Stimulated activated CD8-positive, alpha-beta memory T cell treated with anti-CD3 and anti-CD28 coated beads, Interleukin-7, amount 100 ng/mL, for 24 hours (primary cell): ENCODE measurements at places on chromosomes 2 and 18.

- DNase-seq = no peak
These were observed 590.9 kb downstream of the IRS1 start for GRCh38 chr2:226208726-226209125.

DNA sequence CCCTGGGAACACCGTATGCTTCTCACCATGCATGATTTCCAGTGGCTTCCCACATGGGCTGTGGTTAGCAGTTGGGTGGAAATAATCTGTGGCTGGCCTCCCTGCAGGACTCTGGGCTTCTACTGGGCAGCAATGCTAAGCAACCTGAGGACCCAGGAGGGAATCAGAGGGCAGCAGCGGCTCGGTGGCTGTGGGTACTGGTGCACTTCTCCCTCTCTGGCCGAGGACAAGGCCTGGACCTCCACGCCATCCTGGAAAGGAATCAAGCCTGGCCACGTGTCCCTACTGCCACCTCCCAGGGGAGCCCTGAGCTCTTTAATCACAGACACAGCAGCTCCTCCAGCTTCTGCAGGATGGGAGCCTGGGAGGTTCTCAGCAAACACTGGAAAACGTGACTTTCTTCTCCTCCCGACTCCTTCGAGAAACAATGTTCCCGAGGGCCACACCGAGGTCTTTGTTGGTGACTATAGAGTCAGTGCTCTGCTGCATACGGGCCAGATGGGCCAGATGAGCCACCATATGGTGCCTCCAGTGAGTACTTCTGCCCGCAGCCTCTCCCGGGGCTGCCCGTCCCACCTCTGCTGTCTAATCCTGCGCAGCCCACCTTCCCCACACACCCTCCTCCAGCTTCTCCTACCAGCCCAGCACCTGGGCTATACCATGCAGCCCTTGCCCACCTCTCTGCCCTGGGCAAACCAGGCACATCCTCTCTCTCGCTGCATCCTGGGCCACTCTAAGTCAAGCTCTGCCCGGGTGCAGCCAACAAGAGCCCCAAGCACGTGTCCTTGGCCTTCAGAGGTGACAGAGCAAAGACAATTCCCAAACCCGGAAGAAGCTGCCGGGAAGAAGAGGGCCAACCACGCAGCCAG lies 42.8 kb upstream of the OTOS start:
- no peak for DNase-seq

GRCh38 chr2:200860092-200860795 lies 4.2 kb downstream of the CLK1 start:
- no peak for DNase-seq

DNA sequence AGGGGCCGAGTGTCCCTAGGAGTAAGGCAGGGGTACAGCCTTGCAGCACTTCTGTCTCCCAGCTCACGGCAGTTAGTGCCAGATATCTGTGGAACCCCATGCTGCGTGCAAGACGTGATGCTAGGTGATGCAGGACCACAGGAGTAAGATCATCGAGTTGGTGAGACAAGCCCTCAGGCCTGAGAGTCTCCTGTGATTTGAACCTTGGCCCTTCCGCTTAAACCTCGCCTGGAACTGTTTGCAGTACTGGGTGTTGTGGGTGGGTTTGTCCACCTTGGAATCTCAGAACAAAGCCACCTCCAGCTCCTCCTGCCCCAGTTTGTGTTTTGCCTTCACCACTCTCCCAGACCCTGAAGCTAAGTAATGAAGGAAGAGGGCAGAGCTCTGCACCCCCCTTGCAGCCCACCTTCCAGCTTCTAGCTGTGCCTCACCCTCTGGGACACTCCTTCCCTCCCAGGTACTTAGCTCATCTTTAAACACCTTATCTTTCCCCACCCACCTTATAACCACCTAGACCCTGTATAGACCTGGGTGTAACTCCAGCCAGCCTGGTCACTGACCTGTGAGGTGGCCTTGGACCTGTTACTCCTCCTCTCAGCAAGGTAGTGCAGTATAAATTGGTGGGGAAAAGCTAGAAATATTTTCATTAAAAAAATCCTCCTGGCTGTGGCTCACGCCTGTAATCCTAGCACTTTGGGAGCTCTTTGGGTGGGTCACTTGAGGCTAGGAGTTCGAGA lies 6.6 kb downstream of the CNNM4 start:
- DNase-seq = no peak

DNA sequence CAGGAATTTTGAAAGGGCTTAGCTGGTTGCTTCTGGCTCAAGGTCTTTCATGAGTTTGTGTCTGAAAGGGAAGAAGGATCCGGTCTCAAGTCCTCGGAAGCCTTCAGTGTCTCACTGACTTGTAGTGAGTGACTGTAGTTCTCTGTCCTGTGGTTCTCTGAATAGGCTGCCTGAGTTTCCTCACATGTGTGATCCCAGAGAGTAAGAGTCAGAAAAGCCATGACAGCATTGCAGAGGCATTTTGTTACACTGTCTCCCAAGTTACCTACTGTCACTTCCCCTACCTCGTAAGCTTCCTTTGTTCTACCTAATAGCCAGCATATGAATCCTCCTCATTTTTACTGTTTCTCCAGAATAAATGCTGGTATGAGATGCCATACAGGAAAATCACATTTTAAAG lies 709.1 kb upstream of the CHAC2 start:
- DNase-seq = no peak

GRCh38 chr2:127405255-127405610 lies 13.0 kb upstream of the PROC start:
- no peak for DNase-seq

GRCh38 chr2:8570637-8571036 lies 111.2 kb upstream of the ID2 start:
- no peak for DNase-seq

DNA sequence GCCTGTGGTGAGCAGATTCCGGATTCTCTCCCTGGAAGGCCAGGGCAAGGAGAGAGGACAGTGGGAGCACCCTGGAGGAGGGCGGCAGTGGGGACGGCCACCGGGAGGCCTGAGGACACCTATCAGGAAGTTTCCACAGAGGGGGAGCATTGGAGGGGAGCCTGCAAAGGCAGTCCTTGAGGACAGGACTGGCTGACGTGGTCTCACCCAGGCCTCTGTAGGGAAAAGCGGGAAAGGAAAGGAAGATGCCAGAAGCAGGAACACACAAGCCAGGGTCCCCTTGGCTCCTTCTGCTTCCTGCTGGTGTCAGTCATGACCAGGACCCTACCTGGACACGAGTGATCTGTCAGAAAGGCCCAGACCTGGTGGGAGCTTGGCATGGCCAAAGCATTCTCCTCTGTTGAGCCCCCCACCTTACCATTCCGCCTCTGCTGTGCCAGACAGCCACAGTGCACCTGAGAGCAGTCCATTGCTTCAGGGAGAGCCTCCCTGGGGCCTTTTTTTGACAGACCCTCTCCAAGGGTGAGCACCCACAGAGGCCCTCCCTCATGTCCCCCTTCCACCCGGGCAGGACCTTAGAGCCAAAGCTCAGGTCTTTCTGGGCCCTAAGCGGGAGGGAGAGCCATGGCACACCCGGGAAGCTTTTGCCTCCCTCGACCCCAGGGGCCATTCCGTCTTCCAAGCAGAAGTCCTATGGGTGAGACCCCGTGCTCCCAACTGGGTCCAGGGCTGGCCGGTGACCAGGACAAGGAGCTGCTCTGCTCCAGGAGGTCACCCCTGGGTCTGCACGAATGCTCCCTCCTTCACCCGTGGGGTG lies 333.1 kb downstream of the DYSF start:
- no peak for DNase-seq

- no peak for DNase-seq
These were observed 221.0 kb downstream of the LTBP1 start for GRCh38 chr2:33167622-33168245.

GRCh38 chr2:72062336-72062735 lies 85.3 kb downstream of the CYP26B1 start:
- DNase-seq = no peak

DNA sequence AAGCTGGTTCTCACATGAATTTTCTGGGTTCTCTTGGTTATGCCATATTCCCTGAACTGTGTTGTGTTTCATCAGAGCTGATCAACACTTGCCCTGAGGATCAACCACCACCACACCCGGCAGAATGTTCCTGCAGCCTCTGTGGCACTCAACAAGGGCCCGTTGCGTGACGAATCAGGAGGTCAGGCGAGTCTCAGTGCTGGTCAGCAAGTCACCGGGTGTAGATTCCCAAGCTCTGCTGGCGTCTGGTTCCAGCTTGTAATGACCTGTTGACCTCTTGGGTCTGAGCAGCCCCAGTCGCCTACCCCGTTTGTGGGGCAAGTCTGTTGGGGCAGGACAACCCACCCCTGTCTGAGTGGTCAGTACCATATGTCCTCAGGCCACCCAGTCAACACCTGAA lies 46.0 kb downstream of the ADCY3 start:
- DNase-seq = no peak

DNA sequence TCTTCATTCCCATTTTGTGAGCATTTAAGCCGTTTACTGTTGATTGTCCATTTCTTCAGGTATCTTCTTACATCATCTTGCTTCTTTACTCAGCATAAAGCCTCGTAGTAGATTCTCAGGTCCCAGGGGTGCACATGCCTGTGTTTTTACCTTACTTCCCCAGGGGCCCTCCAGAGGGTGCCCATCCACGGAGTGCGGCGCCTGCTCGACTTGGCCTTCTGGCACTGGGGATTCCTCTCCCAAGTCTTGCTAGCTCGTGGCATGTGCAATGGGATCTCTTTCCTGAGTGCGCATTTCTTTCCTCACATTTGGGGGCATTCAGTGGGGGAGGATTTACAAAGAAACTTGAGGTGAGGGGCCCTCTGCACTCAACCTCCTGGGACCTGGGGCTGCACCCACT lies 148.1 kb downstream of the AGAP1 start:
- no peak for DNase-seq

DNA sequence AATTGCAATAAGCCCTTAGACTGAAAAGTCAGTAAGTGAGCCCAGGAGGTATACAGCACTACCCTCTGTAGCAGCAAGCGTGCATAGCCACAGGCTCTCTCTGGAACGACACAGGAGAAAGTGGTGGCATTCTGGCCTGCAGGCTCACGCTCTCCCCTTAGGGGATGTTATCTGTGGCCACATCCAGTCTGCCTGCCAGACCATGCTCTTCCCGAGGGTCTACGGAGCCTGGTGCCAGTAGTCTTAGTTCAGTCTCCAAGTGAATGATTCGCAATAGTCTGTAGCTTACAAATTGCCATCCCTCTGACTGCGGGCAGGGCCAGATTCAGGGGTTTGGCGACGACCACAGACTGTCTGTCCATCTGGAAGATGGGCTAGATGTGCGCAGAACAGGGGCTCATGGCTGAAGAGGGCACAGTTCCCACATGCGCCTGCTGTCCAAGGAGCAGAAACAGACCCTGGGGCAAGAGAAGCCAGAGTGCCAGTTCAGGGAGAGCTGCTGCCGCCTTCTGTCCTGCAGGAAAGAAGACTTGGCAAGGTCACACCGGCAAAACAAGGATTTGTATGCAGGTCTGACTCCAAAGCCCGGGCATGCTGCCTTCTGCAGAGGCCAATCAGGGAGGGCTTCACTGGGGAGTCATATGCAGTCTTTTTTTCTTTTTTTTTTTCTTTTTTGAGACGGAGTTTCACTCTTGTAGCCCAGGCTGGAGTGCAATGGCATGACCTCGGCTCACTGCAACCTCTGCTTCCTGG lies 3.5 kb upstream of the KLF11 start:
- DNase-seq = no peak

DNA sequence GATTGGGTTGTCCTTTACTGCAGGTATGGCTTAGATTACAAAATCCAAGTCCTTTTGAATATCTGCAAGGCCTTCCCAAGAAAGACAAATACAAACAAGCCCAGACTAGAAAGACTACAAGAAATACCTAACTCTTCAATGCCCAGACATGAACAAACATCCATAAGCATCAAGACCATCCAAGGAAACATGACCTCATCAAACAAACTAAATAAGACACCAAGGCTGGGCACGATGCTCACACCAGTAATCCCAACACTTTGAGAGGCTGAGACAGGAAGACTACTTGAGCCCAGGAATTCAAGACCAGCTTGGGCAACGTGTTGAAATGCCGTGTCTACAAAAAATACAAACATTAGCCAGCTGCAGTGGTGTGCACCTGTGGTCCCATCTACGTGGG lies 31.7 kb downstream of the MAP4K3 start:
- no peak for DNase-seq
